ENCODE measurements at places on chromosomes 6 and 20.

- DNase-seq = peak; percentile 24
Observed at GRCh38 chr6:28940294-28940857, 16.6 kb upstream of the TRIM27 start.

DNA sequence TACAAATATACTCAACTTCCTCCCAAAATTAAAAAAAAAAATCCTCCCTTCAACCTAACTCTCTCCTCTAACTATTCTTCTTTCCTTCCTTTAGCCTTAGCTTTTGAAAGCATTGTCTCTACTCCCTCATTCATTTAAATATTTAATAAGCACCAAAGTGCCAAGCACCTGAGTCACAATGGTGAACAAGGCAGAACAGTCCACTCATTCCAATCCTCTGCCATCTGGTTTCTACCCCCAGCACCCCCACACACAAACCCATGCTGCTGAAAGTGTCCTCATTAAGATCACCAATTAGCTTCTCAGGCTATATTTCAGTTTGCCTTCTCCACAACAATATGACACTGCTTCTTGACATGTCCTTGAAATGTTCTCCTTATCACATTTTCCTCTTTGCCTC, 76.3 kb downstream of the DTNBP1 start:
- DNase-seq = no peak

DNA sequence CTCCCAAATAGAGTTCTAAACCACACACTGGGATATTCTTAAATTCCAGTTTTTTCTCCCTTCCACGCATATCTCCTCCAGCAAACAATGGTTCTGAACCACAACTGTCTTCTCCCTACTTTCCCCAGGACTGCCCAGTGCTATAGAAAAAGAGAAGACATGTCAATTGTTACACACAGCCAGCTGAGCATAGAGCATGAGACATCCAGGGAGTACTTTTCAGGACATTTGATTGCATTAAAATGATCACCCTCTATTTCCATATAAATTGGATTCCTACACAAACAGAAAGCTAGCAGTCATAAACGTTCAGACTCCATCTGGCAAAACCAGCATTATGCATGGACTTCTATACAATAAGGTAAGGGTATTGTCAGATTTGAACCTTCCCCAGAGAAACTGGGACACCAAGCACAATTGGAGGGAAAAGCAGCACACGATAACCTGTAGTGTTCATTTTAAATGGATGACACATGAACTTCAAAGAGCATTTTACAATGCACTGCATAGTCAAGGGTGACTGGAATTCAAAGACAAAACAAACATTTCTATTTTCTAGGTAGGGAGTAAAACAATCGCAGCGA, 93.1 kb upstream of the HEY2 start:
- DNase-seq = no peak

GRCh38 chr6:160198606-160199211, 59.9 kb downstream of the SLC22A2 start:
- no peak for DNase-seq

- no peak for DNase-seq
Observed at GRCh38 chr6:157962601-157963302, 18.9 kb upstream of the SYNJ2 start.

GRCh38 chr6:156396791-156397418, 380.3 kb upstream of the ARID1B start:
- peak; percentile 21 for DNase-seq

DNA sequence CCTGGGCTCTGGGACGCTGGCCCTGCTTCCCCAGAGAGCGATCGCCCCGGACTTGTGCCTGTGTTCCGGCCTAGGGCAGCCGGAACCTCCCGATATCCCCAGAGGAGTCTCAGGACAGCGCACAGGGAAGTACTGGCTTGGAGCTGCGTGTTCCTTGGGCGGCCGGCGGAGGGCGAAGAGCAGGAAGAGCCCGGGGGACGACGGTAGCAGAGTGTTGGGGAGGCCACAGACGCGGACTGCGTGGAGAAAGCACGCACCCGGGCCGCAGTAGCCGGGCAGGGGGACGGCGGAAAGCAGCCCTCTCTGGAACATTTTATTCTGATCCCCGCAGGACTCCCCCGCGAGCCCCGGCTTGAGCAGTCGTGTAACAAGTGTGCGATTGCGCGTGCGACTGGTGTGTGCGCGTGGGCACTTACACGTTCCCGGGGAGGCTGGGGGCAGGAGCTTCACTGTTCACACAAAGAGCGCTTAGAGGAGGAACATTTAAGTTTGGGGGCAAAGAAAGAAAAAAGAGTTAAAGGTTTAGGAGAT, 36.1 kb downstream of the NCR2 start:
- no peak for DNase-seq

DNA sequence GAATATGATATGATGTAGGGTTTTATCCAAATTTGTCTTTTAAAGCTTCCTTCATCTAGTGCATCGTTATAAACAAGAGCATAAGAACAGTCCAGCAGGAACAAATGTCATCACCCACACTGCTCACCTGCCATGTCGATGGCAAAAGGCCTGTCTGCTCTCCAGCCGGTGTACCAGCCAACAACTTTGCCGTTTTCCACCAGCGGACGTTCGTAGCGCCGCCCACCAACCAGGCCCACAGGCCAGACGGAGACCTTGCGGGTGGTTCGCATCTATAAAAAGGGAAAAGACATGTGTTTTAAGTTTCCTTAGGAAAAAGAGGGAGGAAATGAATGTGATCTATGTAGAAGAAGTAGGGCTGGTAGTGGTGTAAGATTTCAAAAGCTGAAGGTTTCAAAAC, 62.9 kb downstream of the B3GAT2 start:
- DNase-seq = no peak

DNA sequence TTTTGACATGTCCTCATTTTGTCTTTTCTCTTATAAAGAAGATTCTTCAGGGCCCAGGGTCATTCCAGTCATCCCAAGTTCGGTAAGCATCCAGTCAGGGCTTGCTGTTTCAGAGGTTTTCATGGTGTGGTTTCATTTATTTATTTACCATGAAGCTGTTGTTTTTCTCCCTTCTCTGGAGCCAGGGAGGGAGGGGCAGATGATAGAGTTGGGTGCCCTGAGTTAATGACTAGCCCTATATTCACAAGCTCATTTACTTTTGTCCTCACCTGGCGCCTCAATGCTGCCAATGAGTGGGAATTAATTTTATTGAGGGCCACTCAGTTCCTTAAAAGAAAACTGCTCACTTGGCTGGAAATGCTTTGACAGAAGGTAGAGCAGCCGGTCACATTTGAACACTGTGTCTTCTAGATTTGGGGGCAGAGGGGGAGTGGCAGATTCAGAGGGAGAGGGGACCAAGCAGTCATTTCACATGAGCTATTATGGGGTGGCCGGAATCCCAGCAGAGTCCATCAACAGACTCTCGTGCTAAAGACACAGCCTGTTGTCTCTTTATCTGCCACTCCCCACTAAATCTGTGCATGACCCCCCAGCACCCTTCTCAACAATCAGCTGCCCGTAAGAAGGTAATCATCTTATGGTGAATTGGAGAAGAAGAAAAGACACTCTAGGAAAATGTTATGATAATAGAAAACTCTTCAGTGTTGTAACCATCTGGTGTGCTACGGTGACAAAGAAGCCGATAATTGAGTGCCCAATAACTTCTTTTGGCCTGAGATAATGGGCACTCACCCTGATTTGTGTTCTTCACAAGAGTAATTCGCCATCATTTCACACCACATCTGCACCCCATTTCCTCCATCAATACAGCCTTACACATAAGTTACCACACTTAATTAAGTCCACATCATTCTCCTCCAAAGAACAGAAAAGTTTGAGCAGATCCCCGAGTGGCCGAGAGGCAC, 573.5 kb upstream of the JAG1 start:
- DNase-seq = no peak

DNA sequence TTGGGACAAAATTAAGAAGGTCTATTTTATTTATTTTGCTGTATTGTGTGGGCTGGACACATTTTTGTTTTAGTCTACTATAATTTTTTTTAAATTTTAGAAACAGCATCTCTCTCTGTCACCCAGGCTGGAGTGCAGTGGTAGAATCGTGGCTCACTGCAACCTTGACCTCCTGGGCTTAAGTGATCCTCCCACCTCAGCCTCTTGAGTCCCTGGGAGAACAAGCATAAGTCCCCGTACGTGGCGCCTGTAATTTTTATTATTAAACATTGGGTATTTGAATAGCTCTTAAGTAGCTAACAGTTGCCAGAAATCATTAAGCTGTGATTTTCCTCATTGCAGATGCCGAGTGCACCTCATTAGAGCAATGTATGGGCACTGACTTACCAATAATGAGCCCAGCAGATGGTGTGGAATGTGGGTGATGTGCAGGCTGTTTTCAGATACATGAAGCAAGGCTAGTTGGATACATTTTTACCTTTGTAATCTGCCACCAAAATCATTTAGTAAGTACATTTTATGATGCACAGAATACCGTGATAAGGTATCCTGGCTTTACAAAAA, 10.3 kb upstream of the MAS1 start:
- DNase-seq = no peak

DNA sequence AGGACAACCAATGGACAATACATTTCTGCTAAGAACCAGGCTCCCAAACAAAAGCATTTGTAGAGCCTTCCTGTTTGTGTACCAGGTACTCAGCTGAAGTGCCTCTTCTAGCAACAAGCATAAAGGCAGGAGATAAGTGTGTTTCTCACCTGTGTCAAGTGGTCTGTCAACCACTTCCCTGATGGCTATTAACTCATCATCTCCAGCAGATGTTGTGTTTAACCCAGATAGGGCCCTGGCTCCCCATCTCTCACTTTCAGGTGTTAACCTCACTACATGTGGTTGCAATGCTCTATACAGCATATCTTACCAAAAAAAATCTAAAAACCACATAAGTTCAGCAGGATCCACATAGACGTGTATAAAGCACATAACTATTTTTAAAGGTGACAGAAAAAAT, 9.6 kb upstream of the IL17A start:
- DNase-seq = peak; percentile 52

DNA sequence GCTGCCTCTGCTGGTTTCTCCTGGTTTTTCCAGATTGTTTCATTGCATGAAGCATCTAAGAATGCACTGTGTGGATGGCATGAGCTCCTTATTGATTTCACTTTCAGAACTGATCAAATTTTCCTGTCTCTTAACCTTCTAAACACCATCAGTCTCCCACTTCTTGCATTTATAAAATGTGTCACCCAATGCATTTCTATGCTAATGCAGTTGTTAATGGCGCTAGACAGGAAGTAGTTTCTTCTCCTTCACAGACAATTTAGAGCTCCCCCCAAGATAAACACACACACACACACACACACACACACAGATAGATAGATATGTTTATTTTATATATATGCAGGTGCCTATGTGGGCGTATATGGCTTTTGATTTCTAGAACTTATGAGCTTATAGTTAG, 45.6 kb upstream of the FOXA2 start:
- no peak for DNase-seq

DNA sequence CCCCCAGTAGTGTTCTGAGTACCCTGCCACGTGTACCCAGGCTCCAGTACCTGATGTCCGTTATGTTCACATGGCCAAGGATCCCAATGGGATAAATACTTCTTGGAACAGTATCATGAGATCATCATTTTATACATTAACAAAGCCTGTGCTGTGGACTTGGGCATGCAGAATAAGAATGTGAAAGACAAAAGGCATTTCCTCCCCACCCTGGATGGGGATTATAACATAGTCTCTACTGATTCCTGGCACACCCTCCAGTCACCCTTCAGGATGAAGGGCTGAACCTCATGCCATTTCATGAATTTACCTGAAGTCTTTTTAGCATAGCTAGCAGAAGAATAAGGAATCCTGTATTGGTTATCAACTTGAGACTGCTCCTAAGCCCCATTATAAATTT, 2.8 kb downstream of the TNFRSF21 start:
- DNase-seq = no peak

- DNase-seq = no peak
Observed at GRCh38 chr20:40690836-40691565, 2.0 kb upstream of the MAFB start.

GRCh38 chr6:156911581-156911980, 134.4 kb downstream of the ARID1B start:
- DNase-seq = no peak

GRCh38 chr6:44128020-44128917, 915 bp downstream of the TMEM63B start:
- DNase-seq = no peak

DNA sequence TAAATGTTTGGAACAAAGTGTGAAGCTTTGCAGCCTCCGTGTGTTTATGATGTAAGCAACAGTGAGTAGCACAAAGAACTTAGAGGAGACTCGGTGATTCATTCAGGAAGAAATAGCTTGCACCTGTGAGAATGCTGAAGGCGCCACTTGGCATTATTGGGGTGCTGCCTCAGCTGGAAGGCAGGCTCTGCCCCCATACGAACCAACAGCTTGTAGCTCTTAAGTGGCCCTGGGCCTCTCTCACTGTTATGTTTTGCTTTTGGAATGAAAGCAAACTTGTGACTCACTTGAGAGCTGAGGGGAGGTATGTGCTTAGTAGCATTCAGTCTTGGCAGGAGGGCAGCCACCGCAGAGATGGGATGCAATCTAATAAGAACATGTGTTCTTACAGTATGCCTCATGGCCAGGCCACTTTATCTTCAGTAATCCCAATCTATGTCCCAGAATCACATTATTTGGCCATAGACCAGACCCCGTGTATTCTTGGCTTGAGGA, 310.7 kb downstream of the EYA4 start:
- DNase-seq = no peak

GRCh38 chr20:24589381-24589780, 120.0 kb downstream of the SYNDIG1 start:
- no peak for DNase-seq

GRCh38 chr6:132506869-132507808, 5.8 kb downstream of the STX7 start:
- DNase-seq = no peak

GRCh38 chr20:18377896-18378481, 88.8 kb downstream of the DZANK1 start:
- DNase-seq = no peak

GRCh38 chr6:34178357-34179105, 32.6 kb upstream of the GRM4 start:
- DNase-seq = no peak
